Small intestine (tissue), 16 donors: ENCODE measurements at places on chromosomes 6 and 20.

DNA sequence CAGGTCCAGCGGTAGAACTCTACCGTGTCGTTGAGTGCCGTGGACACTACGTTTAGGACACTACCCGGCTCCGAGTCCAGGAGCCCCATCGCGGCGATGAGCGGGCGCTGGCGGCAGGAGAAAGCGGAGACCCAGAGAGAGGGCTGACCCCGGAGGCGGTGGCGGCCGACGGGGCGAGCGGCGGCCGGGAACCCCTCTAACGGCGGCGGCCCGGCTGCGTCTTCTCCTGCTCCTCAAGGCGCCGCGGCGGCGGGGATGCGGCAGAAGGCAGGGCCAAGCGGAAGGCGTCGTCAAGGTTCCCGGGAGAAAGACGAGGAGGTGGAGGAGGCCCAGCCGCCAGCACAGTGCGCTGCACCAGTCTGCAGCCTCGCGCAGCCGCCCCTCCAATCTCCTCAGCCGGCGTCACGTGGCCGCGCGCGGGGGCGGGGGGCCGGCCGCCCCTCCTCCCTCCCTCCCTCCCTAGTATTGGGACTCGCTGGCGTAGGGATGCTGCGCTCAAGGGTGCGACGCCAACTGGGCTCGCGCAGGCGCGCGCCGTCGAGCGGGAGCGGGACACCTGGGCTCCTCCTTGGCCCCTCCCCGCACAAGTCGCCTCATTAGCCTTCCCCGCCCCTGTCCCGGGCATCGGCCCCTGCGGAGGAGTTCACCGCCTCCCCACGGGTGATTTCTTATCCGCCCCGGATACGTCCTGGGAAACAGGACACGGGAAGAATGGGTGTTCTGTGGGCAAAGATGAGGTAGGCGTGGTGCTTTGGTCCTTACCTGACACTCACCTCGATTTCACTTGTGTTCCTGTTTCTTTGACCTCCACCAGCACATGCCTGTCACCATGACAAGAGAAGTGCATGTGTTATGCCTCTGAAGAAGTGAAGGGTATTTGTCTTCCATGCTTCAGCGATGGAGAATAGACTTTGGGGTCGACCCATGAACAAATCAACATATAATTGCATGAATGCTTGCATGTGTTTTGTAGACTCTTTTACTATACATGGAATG lies at the start of gene ELOVL4:
ELOVL4 (minus strand) TSS at position 363 of the 996 bp plus-strand sequence; CDS start at position 89, 274 bp downstream.
- peak within 1 kb of the TSS; percentile 42 for H3K4me3 ChIP-seq
- H3K27me3 ChIP-seq: peaks cover 4% of the 10 kb centered on the region
- no peaks in the 10 kb centered on the region for H3K4me1 ChIP-seq
- DNase-seq: peak; percentile 59
- H3K27ac ChIP-seq: no peak within 1 kb of the TSS

DNA sequence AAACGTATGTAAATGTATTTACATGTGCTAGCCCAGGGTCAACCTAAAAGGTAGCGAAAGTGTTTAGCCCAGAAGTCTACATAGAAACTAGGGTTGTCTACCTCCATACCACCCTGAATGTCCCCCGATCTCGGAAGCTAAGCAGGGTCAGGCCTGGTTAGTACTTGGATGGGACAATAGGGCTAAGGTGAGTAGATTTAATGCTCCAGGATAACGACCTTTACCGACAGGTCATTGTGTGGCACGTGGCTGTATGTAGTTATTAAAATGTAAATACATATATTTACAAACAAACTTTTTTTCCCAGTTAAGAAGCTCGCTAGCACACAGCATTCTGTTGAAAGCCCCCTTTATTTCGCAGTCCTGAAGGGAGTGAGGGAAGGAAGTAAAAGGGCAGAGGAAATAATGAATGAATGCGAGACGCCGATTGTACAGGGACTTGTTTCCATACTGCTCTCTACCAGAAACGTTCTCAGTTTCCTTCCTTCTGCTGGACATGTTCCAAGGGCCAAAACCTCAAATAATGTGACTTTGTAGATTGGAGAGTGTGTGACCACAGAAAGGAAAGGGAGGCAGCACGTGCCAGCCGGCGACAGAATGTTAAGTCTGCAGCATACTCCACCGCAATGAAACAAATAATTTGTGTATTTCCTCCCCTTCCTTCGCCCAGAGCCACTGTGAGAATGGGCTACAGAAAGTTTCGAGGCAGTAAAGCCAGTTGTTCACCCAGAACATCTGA lies 612 bp downstream of the ADAT2 start:
- H3K36me3 ChIP-seq: peaks cover 3% of the 10 kb centered on the region
- H3K4me3 ChIP-seq: peak overlapping the region; percentile 85
- H3K27me3 ChIP-seq: no peaks in the 10 kb centered on the region
- peak; percentile 33 for DNase-seq
- H3K4me1 ChIP-seq: peaks cover 6% of the 10 kb centered on the region
- H3K27ac ChIP-seq: peak overlapping the region; percentile 77

GRCh38 chr6:40606526-40606925 lies 19.4 kb upstream of the LRFN2 start:
- H3K36me3 ChIP-seq: no peaks in the 10 kb centered on the region
- peaks cover 2% of the 10 kb centered on the region for H3K27me3 ChIP-seq
- H3K4me1 ChIP-seq: no peaks in the 10 kb centered on the region
- DNase-seq: no peak
- no peak overlapping the region for H3K4me3 ChIP-seq
- no peak overlapping the region for H3K27ac ChIP-seq

DNA sequence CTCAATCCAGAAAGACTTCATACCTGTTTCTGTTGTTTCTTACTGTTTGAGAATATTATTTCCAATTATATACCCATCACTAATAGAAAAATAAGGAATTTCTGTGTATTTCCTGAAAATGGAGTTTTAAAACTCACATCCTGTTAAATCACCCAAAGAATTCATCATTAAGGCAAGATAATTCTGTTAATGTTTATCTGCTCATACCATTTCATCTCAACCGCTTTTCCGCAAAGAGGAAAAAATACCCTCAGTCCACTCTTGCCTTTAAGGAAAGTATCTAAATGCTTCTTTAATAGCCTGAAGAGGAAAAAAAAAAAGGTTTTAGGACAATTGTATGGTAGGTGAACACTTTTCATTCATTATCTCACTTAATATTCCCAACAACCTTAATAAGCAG lies 7.3 kb downstream of the TPMT start:
- peaks cover 6% of the 10 kb centered on the region for H3K36me3 ChIP-seq
- H3K27me3 ChIP-seq: no peaks in the 10 kb centered on the region

DNA sequence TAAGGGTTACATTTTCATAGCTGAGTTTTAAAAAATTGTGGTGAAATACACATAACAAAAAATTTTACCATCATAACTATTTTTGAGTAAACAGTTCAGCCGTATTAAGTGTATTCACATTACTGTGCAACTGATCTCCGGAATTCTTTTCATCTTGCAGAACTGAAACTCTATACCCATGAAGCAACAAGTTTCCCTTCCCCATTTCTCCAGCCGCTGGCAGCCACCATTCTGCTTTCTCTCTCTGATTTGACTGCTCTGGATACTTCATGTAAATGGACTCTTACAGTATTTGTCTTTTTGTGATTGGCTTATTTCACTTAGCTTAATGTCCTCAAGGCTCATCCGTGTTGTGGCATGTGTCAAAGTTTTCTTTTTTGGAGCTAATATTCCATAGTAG lies 341.6 kb downstream of the QKI start:
- no peak for DNase-seq
- no peaks in the 10 kb centered on the region for H3K27me3 ChIP-seq
- no peak overlapping the region for H3K4me3 ChIP-seq

- peaks cover 10% of the 10 kb centered on the region for H3K4me1 ChIP-seq
- no peak overlapping the region for H3K4me3 ChIP-seq
- no peaks in the 10 kb centered on the region for H3K36me3 ChIP-seq
- no peak overlapping the region for H3K27ac ChIP-seq
- peak; percentile 26 for DNase-seq
Measured at GRCh38 chr6:111842891-111843290, 30.4 kb downstream of the FYN start.

- no peaks in the 10 kb centered on the region for H3K27me3 ChIP-seq
- DNase-seq: no peak
- H3K4me3 ChIP-seq: no peak overlapping the region
- no peak overlapping the region for H3K27ac ChIP-seq
Measured at GRCh38 chr20:56796345-56796744, 167.2 kb downstream of the TFAP2C start.

GRCh38 chr6:52718550-52718949 lies 44.7 kb downstream of the GSTA2 start:
- H3K36me3 ChIP-seq: no peaks in the 10 kb centered on the region
- no peak overlapping the region for H3K27ac ChIP-seq
- H3K27me3 ChIP-seq: no peaks in the 10 kb centered on the region
- H3K4me3 ChIP-seq: no peak overlapping the region
- DNase-seq: no peak
- no peaks in the 10 kb centered on the region for H3K4me1 ChIP-seq

DNA sequence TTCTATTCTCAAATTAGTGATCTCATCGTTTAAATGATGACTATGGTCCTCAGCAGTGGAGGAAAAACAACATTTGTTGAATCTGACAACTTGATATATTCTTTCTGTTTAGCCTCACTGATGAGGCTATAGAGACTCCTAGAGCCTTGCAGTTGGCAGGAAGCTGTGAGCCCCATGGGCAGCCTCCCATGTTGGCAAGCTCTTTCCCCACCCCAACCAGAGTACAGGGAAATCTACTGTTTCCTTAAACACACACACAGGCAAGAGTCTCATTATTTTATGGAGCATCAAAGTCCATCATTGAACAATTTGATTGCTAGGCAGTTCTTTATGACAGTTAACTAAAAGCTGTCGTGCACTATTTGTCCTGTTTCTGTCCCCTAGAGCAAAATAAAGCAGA lies 498.2 kb upstream of the CITED2 start:
- no peak overlapping the region for H3K27ac ChIP-seq
- no peaks in the 10 kb centered on the region for H3K27me3 ChIP-seq
- H3K4me3 ChIP-seq: no peak overlapping the region
- DNase-seq: peak; percentile 90
- H3K4me1 ChIP-seq: peaks cover 2% of the 10 kb centered on the region

- H3K27me3 ChIP-seq: no peaks in the 10 kb centered on the region
- no peak overlapping the region for H3K27ac ChIP-seq
- DNase-seq: no peak
- H3K4me1 ChIP-seq: no peaks in the 10 kb centered on the region
- H3K4me3 ChIP-seq: no peak overlapping the region
Measured at GRCh38 chr20:39631557-39631956, 669.4 kb downstream of the DHX35 start.
